Hippocampal formation (tissue), 2 donors: ENCODE measurements at places on chromosomes 12 and 14.

GRCh38 chr14:33996462-33996861 is 45.6 kb upstream of the EGLN3 start:
- no peak for DNase-seq

- DNase-seq = no peak
Observed at GRCh38 chr12:72031066-72031465, 92.4 kb downstream of the TPH2 start.

- peak; percentile 19 for DNase-seq
Observed at GRCh38 chr14:76644855-76645518, 116.3 kb upstream of the VASH1 start.

DNA sequence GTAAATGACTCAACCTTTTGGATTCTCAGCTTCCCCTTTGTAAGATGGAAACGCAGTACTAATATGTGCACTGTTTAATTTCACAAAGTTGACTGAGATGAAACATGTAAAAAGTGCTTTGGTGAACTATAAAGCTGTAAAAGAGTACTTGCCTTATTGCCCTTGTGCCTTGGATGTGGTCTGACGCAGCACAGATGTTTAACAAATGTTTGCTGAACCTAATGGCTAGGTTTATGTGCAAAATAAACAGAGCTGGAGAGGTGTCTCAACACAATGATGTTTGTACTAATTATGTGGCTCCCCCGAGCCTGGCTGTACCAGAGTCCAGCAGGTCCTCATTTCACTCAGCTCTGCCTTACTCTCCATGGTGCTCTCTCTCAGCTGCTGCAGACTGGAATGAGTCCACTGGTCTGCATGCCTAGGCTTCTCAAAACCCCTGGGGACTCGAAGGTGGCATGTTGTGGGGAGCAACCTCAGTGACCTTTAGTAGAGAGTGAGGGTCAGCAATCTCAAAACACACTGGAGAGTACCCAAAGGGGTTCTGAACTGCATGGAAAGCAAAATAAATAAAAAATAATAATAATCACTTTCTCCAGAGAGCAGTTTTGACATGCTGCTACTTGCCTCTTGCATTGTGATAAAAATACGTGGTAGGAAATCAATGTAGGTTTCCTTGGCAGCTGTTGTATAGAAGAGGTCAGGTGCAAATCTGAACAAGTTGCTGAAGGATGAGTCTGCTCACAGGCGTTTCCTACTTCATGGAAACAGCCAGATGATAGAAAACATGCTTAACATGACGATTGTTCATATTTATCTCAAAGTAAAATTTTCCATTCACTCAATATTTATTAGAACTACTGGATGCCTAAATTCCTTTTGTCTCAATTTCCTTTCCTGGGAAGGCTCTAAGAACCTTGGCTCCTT is 8.5 kb upstream of the AMIGO2 start:
- no peak for DNase-seq

DNA sequence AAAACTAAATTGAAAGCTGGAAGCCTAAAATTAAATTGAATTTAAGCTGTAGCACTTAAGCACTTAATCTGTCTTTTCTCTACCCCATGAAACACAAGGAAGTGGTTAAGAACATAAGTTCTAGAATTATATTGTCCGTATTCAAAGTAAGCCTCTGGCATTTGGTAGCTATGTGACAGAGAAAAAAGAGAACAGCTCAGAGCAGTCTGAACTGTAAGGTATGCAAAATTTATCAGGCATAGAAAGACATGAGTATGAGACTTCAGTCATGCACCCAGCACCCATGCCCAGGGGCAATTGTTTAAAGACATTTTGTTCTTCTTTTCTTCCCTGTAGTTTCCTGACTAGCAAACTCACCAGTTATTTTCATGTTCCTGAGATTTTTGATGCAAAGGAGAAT is 116.7 kb downstream of the KCNMB4 start:
- no peak for DNase-seq

GRCh38 chr12:130952171-130952954 is 1.3 kb upstream of the ADGRD1 start:
- DNase-seq = no peak
